Vein endothelial cell (primary cell): ENCODE measurements at places on chromosomes 6 and 20. TPM values are rescaled to one million over a fixed set of nuclear protein-coding genes. Genes with fewer than 3 reads are reported as not detected.

The KIF25 gene
- total RNA-seq, result not detected in 2 replicates

The DDX39B gene
- total RNA-seq, result 458 and 488 TPM in 2 replicates

The RIMS1 gene
- total RNA-seq, result 3.2 and 12.7 TPM in 2 replicates

The ADGB gene
- total RNA-seq, result not detected in 2 replicates

The RAD21L1 gene
- not detected in 2 replicates for total RNA-seq

The TBXT gene
- total RNA-seq, result not detected in 2 replicates

The PSORS1C1 gene
- total RNA-seq, result 4.0 and 8.5 TPM in 2 replicates

The SYTL3 gene
- total RNA-seq, result 1.1 and 1.3 TPM in 2 replicates

The OR2J3 gene
- under 0.01 TPM in 1 of 2 replicates, not detected in the other for total RNA-seq

The PPP1R16B gene
- 169 and 210 TPM in 2 replicates for total RNA-seq

The SMAP1 gene
- total RNA-seq, result 26.6 and 28.4 TPM in 2 replicates

The CCN5 gene
- total RNA-seq, result under 0.01 TPM in 1 of 2 replicates, not detected in the other

The TFAP2D gene
- not detected in 2 replicates for total RNA-seq

The BMP5 gene
- not detected in 2 replicates for total RNA-seq

The DSP gene
- 22.4 and 31.0 TPM in 2 replicates for total RNA-seq

The TP53RK gene
- total RNA-seq, result 16.3 and 18.8 TPM in 2 replicates

The LKAAEAR1 gene
- 0.33 TPM in 1 of 2 replicates, not detected in the other for total RNA-seq

The C6orf15 gene
- total RNA-seq, result 0.33 TPM in 1 of 2 replicates, not detected in the other

The MYB gene
- total RNA-seq, result 0.10 TPM in 1 of 2 replicates, not detected in the other

The LY6G6D gene
- not detected in 2 replicates for total RNA-seq

The PACRG gene
- total RNA-seq, result 0.33 TPM in 1 of 2 replicates, not detected in the other

The PNPLA1 gene
- total RNA-seq, result not detected in 2 replicates

The TFB1M gene
- total RNA-seq, result 15.0 and 15.8 TPM in 2 replicates

The CFAP61 gene
- total RNA-seq, result not detected in 2 replicates

The HEY2 gene
- total RNA-seq, result 0.33 and 0.67 TPM in 2 replicates

The ALDH8A1 gene
- 0.48 TPM in 1 of 2 replicates, not detected in the other for total RNA-seq

The PAX1 gene
- total RNA-seq, result not detected in 2 replicates

The TNFRSF21 gene
- 88.1 and 150 TPM in 2 replicates for total RNA-seq

The C6orf141 gene
- 30.7 and 34.2 TPM in 2 replicates for total RNA-seq

The FRMD1 gene
- not detected in 2 replicates for total RNA-seq

The CRISP2 gene
- total RNA-seq, result not detected in 2 replicates

The SEMG2 gene
- not detected in 2 replicates for total RNA-seq

The FAM209B gene
- total RNA-seq, result not detected in 2 replicates

The NT5E gene
- 159 and 206 TPM in 2 replicates for total RNA-seq

The ADAM33 gene
- total RNA-seq, result under 0.01 TPM in 1 of 2 replicates, not detected in the other

The XKR7 gene
- total RNA-seq, result not detected in 2 replicates

The GJE1 gene
- not detected in 2 replicates for total RNA-seq

The L3MBTL3 gene
- total RNA-seq, result 46.4 and 70.3 TPM in 2 replicates

The RSPH4A gene
- 0.19 and 0.33 TPM in 2 replicates for total RNA-seq

The SF3B5 gene
- 143 and 144 TPM in 2 replicates for total RNA-seq

The C6orf163 gene
- 2.9 and 3.8 TPM in 2 replicates for total RNA-seq

The HMGCLL1 gene
- total RNA-seq, result not detected in 2 replicates

The WFDC12 gene
- total RNA-seq, result not detected in 2 replicates

The PRND gene
- 9.5 and 10.6 TPM in 2 replicates for total RNA-seq

The EPPIN gene
- total RNA-seq, result not detected in 2 replicates

The ENPP1 gene
- total RNA-seq, result 0.65 and 1.1 TPM in 2 replicates

The TCF15 gene
- 0.57 and 0.65 TPM in 2 replicates for total RNA-seq

The POPDC3 gene
- 1.3 and 3.0 TPM in 2 replicates for total RNA-seq

The RNF8 gene
- 19.9 and 21.3 TPM in 2 replicates for total RNA-seq

The TCP11 gene
- total RNA-seq, result 0.33 TPM in 1 of 2 replicates, not detected in the other

The CD24 gene
- total RNA-seq, result 2.3 and 6.5 TPM in 2 replicates

The FOXC1 gene
- total RNA-seq, result 14.1 and 19.9 TPM in 2 replicates

The HTR1B gene
- total RNA-seq, result 31.8 and 34.0 TPM in 2 replicates

The HLA-DPA1 gene
- total RNA-seq, result 0.33 TPM in 1 of 2 replicates, not detected in the other

The CPNE5 gene
- total RNA-seq, result 10.1 and 23.5 TPM in 2 replicates

The TGM3 gene
- not detected in 2 replicates for total RNA-seq

The EFCAB8 gene
- under 0.01 TPM in 2 replicates for total RNA-seq

The BNIP5 gene
- not detected in 2 replicates for total RNA-seq

The KCNK5 gene
- not detected in 2 replicates for total RNA-seq

The OGFRL1 gene
- 23.8 and 36.9 TPM in 2 replicates for total RNA-seq
